ENCODE measurements at places on chromosomes 4 and X.

DNA sequence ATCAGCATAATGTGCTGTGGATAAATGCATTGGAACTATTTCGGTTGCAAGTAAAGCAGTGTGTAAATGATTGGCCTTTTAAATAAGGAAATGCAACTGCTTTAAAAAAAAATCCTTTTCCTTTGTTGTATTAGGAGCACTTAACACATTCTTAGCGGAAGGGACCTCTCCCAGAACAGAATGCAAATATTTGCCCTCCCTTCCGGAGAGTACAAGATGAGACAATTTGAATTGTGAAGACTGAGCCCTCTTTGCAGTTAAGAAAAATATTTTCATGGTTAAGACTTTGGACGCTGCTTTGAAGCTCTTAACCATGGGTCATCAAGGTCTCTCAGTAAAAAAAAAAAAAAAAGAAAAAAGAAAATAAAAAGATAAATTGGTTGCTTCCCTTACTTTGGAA is 9.5 kb upstream of the NOX1 start:
- no peak overlapping the region for H3K27ac ChIP-seq
- no peak overlapping the region for H3K4me3 ChIP-seq
- H3K27me3 ChIP-seq, result no peaks in the 10 kb centered on the region

- no peak overlapping the region for H3K27ac ChIP-seq
- no peaks in the 10 kb centered on the region for H3K36me3 ChIP-seq
- no peak for DNase-seq
These were observed 225.1 kb upstream of the GPC4 start for GRCh38 chrX:133640161-133641015.

DNA sequence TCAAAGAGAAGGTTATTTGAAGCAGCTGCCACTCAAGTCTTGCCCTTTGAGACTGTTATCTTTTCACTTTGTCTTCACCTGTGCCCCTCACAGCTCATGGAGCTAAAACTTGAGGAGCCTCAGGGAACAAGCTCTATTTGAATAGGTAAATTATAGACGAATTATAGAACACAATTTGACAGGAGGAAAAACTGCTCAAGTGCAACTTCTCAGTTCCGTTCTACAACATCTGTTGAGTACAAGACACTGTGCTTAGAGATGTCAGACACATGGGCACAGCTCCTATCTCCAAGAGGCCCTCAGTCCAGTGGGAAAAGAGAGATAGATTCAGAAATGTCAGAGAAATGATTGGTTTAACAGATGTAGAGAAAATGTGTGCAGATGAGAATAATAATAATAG is 5.1 kb downstream of the PPP1R2C start:
- H3K27me3 ChIP-seq, result peaks cover under 1% of the 10 kb centered on the region
- no peak overlapping the region for H3K27ac ChIP-seq
- no peak for DNase-seq
- H3K4me1 ChIP-seq, result no peaks in the 10 kb centered on the region

DNA sequence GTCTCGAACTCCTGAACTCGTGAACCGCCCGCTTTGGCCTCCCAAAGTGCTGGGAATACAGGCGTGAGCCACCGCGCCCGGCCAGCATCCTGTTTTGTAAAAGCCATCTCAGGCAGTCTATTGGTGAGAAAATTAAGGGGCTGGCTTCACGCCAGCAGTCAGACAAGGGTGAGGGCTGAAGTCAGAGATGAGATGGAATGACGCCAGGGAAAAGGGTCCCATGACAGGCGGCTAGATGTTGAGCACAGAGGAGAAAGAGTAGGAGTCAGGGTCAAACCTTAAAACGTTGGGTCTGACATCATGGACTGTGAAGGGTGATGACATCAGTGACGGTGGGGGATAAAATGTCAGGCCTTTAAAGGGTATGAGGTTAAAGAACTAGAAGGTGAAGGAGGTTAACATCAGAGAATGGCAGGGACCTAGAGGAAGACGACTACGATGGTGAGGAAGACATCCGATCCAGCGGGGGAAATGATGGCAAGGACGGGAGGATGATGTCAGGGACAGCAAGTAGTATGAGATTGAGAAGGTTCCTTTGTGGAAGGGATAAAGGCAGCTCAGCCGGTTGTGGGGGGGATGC is 504 bp upstream of the RBM3 start:
- H3K36me3 ChIP-seq, result peaks cover 22% of the 10 kb centered on the region
- no peak for DNase-seq
- no peaks in the 10 kb centered on the region for H3K27me3 ChIP-seq

- H3K27me3 ChIP-seq, result no peaks in the 10 kb centered on the region
- H3K4me1 ChIP-seq, result no peaks in the 10 kb centered on the region
- H3K36me3 ChIP-seq, result no peaks in the 10 kb centered on the region
- H3K4me3 ChIP-seq, result no peak overlapping the region
- H3K27ac ChIP-seq, result no peak overlapping the region
These were observed 5.9 kb upstream of the UTP14A start for GRCh38 chrX:129900054-129900453.

GRCh38 chr4:186871856-186872255 is 148.2 kb upstream of the FAT1 start:
- no peak for DNase-seq
- no peaks in the 10 kb centered on the region for H3K4me1 ChIP-seq
- H3K27me3 ChIP-seq, result no peaks in the 10 kb centered on the region

DNA sequence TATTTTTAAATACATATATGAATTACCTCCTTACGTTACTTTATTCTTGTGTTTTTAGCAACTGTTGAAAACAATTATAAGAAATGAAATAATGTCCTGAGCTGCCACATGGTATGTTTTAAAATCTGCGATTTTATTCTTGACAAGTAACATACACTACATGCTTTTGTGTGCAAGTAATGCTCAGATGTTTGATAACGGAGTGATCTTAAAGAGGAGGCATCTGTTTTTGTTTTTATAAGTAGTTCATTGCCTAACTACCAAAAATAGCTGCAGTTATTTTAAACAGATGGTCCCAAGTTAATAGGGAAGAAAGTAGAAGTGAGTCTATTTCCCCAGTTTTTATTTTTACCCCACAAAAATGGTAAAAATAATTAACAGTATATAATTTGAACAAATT is 55.2 kb downstream of the GAB1 start:
- peaks cover 3% of the 10 kb centered on the region for H3K4me1 ChIP-seq
- H3K36me3 ChIP-seq, result no peaks in the 10 kb centered on the region
- H3K4me3 ChIP-seq, result no peak overlapping the region
- no peak overlapping the region for H3K27ac ChIP-seq

- no peak overlapping the region for H3K4me3 ChIP-seq
- H3K4me1 ChIP-seq, result peaks cover 5% of the 10 kb centered on the region
- peaks cover 4% of the 10 kb centered on the region for H3K27me3 ChIP-seq
- H3K36me3 ChIP-seq, result peaks cover 6% of the 10 kb centered on the region
- H3K27ac ChIP-seq, result no peak overlapping the region
- DNase-seq, result no peak
These were observed 53.6 kb upstream of the PRPS1 start for GRCh38 chrX:107574711-107575110.

Data from spinal cord (tissue), 10 donors.